ENCODE measurements at places on chromosomes 3 and 15.
A peak's percentile ranks its signal among the peaks of the same experiment; 100 is the strongest.

DNA sequence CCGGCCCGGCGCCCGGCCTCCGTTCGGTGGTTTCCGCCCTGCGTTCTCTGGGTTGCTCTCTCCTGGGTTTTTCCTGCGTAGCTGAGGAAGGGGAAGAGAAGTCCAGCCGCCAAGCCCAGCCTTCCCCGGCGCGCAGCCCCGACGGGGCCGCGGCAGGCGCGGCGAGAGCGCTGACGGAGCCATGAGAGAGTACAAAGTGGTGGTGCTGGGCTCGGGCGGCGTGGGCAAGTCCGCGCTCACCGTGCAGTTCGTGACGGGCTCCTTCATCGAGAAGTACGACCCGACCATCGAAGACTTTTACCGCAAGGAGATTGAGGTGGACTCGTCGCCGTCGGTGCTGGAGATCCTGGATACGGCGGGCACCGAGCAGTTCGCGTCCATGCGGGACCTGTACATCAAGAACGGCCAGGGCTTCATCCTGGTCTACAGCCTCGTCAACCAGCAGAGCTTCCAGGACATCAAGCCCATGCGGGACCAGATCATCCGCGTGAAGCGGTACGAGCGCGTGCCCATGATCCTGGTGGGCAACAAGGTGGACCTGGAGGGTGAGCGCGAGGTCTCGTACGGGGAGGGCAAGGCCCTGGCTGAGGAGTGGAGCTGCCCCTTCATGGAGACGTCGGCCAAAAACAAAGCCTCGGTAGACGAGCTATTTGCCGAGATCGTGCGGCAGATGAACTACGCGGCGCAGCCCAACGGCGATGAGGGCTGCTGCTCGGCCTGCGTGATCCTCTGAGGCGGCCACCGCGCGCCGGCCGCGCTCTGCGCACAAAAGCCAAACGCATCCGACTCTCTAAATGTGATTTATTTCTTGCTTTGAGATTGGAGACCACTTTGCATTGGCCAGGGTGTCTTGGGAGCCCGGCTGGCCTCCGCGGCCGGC, 727 bp downstream of the RAP2B start:
- DNase-seq = peak; percentile 57

DNA sequence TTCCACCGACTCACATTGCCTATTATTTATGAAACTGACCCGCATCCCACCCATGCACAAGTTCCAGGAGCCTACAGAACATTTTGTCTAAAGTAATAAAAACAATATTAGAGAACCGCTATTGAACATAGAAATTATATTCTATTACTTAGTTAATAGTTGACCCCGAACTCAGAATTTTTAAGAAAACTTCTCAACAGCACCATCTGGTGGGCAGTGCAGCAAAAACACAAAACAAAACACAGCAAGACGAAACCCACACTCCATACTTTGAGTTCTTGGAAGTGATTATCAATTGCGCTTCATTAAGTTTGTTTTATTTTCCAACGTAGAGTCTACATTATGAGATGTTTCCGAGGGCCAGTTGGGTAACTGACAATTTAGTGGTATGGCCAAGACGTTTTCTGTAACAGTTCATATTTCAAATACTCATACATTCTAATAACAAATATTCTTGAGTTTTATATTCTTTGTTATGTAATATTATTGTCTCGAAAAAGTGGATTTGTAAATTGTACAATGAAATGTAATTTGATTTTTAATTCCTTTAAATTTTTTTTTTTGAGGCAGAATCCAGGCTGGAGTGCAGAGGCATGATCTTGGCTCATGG, 24.0 kb upstream of the C3orf70 start:
- DNase-seq = peak; percentile 33

DNA sequence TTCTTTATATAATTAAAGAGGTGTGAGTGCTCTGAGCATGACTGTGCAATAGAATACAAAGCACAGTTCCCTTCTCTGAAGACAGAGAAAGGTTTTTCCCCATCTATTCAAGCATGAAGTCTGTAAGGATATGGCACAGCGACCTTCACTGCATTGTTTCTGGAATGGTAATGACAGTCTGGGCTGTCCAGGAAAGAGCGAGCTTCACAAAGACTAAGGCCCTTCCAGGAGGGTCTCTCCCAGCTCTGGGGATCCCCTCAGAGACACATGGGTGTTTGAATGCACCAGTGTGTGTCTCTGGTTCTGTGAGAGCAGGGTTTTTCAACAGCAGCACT, 179.9 kb upstream of the NR2E3 start:
- DNase-seq = no peak

DNA sequence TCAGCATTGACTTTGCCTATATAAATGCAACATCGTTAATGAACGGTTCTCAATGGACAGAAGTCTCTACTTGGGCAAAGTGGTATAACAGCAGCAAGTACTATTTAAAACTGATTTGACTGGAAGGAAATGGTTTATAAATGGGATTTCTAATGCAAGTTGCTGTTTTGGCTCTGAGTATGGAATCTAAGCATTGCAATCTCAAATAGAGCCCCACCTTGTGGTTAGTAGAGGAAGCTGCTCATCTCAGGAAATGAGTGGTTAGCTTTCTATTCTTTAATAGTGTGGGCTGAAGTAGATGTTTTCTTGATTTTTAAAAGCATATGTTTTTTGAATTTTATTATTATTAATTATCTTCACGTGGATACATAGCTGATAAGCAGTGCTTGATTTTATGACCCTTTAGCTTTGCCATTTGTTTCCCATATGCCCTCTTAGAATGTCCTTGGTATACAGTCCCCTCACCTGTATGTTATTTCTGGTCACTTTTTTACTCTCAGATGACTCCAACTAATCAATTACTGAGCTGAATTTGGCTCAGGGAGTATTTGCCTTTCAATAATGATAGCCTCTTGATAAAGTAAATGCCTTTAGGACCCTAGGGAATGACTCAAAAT, 67.1 kb downstream of the OXSM start:
- peak; percentile 28 for DNase-seq

DNA sequence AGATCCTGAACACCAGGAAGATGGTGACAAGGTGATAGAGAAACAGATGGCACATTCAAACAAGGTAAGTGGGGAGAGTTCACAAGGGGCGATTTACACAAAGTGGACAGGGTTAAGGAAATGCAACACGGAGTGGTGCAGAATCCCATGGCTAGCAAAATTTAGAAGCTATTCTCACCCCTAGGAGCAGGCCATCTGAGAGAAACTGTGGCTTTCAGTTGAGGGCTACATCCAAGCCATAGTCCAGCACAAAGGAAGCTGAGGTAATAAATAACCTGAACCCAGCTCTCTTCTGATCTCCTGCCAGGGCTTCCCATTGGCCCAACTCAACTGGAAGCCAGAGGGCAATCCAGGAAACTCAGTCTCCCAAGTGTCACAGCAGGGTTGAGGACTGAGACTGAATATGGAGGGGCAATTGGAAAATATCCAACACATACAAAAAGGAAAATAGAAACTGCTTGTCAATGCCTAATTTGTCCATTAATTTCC, 1.2 kb upstream of the ZNF445 start:
- no peak for DNase-seq

DNA sequence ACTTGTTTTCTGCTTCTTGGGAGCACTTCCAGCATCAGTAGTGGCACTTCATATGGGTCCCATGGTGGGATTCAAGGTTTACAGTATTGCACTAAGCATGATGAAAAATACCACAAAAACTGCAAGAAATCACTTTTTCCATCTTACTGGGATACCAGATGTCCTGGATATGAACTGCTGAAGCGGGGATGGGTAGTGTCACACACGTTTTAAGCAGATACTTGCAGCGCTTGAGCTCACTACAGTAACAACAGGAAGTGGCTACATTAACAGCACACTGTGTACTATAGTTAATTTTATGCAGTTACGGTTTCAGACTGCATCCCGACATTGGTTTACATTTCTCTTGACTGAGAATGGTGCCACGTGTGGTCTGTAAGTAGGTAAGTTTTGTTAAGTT, 3.5 kb upstream of the ISG20 start:
- peak; percentile 69 for DNase-seq

- no peak for DNase-seq
Measured at GRCh38 chr15:33150971-33151370, 43.5 kb downstream of the FMN1 start.

- DNase-seq = no peak
Measured at GRCh38 chr3:72354486-72354885, 493.8 kb downstream of the SHQ1 start.

- DNase-seq = no peak
Measured at GRCh38 chr3:10757821-10758130, 58.3 kb upstream of the SLC6A11 start.

- DNase-seq = no peak
Measured at GRCh38 chr15:77854980-77855379, 222.3 kb upstream of the LINGO1 start.

Measured in activated CD8-positive, alpha-beta T cell treated with anti-CD3 and anti-CD28 coated beads, Interleukin-2, amount 10 ng/mL, durations not matched to agents 7 days and 5 days (primary cell).